ENCODE measurements at places on chromosomes 5 and 9. TPM values are rescaled to one million over a fixed set of nuclear protein-coding genes. Genes with fewer than 3 reads are reported as not detected.

GRCh38 chr9:109705515-109705914, 74.5 kb upstream of the PALM2AKAP2 start:
- DNase-seq: no peak

- DNase-seq: no peak
Measured at GRCh38 chr9:112898872-112899311, 8.2 kb upstream of the SLC46A2 start.

DNA sequence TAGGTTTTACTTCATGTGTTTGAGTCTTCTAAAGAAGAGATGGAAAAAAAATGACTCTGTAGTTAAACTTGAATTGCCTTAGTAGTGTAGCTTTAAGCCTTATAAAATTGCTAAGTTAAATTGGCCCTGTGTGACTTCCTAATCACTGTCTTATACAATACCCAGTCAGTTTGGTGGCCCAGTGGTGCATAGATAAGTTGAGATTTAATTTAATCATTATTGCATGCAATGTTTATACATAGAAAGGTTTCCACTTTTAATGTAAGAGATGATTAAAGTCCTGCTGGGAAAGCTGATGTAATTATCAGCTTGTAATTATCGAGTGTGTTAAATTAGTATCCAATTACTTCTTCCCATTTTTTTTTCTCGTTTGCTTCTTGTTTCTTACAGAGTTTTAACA, 187.1 kb downstream of the TRIO start:
- DNase-seq: no peak

DNA sequence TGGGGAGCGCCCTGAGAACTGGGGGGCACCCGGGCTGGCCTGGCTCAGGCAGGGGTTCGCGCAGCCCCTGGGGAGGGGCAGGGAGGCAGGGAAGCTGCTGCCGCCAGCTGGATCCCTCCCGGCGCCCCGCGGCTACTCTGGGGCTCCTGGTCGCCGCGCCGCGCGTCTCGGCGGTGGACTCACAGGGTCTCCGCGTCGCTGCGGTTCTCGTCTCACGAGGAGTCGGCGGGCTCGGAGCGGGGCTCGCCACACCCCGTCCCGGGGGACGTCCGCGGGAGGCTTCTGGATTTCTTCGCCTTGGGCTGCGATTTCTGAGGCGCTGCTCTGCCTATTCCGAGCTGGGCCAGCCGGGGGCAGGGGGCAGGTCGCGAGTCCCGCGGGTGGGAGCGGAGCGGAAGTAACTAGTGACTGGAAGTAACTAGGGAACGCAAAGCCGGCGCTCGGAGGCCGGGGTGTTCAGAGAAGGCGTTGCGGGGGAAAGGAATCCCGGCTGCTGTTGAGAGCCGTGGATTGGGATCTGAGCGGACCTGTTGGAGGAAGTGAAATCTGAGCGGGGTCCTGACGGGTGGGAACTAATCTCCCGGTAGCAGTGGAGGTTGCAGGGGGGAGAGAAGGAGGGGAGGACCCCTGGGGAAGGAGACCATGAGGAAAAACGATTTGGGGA, 511 bp downstream of the CYSTM1 start:
- peak; percentile 95 for DNase-seq

GRCh38 chr5:5042806-5043205, 97.3 kb upstream of the ADAMTS16 start:
- no peak for DNase-seq

GRCh38 chr9:92425474-92425873, 1.2 kb upstream of the OMD start:
- peak; percentile 90 for DNase-seq

GRCh38 chr9:37248651-37249163, 128.3 kb downstream of the ZCCHC7 start:
- DNase-seq: no peak

- DNase-seq: no peak
Measured at GRCh38 chr9:133561976-133562554, 27.6 kb downstream of the ADAMTSL2 start.

Gene SNAPC3
- polyA plus RNA-seq: 65.7 TPM

DNA sequence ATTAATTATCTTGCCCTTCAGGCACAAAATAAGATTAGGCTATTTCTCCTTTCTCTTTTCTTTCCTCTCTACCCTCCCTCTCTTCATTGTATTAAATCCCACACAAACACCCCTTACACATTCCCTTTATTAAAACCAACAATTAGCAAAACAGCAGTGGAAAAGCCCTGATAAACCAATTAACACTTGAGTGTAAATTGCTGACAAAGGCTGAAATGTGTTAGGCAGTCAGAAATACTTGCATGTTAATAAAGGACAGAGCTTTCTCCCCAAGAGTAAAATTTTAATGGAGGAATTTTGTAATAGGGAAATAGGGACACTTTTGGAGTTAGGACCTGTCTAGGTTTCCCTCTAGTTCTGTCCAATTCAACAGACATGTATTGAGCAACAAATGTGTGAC, 370.9 kb downstream of the MRPS30 start:
- no peak for DNase-seq

GRCh38 chr5:78811121-78811817, 162.7 kb upstream of the LHFPL2 start:
- DNase-seq: no peak

DNA sequence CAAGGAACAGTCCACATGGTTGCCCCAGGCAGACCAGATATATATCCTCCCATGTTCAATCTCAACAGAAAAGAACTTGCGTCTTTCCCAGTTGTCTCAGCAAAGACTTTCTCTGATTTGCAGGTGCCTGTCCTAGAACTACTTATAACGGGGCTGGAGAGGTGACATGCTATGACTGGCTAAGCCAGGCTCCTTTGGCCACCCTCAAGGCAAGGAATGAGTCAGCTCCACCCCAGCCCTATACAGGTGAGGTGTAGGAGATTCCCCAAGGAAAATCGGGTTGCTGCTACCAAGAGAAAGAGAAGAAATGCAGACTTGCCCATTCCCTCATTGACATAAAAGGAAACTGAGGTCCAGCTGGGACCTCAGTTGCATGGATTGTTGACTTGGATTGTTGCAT, 127.4 kb downstream of the GALNT10 start:
- DNase-seq: no peak

Gene RC3H2
- 39.8 TPM for polyA plus RNA-seq

DNA sequence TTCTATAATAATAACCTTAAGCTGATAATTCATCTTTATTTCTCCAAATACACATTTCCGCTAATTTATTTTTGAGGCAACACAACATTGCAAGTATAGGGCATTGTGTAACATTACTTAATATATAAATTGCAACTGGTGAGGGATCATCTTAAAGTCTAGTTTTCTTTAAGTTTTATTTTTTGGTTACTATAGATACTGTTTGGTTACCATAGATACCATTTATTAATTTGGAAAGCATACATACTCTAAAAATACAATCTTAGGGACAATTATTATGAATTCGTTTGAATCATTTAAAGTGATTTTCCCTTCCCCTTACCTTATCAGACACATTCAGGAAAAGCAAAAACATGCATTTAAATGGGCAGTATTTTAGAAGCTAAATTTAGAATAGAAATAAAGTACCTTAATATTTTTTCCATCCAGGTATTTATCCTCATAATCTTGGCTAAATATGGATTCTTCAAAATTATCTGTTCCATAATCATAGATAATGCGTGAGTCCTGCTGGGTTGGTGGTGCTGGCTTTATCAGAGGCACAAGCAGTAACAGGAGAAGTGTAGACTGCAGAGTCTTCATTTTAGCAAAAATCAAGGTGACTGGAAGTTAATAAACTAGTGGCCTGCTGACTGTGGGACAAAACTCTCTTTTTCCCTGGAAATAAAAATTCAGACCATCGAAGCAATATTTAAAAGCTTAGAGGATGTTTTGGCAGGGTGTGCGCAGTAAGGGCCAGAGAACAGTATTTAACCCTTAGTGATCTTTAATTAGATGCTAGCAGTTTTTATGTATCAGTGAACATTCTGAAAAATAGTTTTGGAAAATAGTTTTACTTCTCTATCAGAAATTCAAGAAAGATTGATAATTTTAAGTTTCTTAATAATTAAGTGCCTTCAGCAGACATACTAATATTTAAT, 1.3 kb downstream of the OGN start:
- DNase-seq: no peak

Gene PCDHB5
- polyA plus RNA-seq: 8.0 TPM

GRCh38 chr5:171152382-171152781, 156.7 kb upstream of the TLX3 start:
- no peak for DNase-seq

- no peak for DNase-seq
Measured at GRCh38 chr9:4167728-4168127, 132.1 kb downstream of the GLIS3 start.

- DNase-seq: no peak
Measured at GRCh38 chr5:73204332-73204731, 31.3 kb downstream of the TMEM174 start.

DNA sequence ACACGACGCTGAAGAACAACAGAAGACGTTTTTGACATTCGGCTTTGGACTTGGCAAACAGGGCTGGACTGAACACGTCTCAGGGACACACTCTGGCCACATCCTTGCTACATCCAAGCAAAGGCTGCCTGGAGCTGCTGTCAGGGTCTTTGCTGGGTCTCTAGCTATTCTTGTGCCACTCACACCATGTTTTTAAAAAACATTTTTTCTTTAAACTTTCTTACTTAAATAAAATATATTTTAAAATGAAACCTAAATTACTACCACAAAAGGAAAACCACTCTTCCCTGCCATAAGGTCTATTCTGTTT, 128.3 kb upstream of the PHYKPL start:
- no peak for DNase-seq

DNA sequence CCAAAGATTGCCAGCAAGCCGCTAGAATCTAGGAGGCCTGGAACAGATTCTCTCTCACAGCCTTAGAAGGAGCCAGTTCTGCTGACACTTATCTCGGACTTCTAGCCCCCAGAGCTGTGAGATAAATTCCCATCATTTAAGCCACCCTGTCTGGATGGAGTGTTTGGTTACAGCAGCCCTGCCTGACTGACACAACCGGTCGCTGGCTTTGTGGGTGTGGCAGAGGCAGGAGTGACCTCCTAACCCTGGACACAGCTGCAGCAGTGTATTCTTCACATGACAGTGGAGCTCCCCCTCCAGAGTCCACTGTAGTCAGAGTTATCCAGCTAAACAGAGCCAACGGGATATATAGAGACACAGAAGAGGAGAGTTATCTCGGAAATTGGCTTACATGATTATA, 21.2 kb upstream of the IL17B start:
- DNase-seq: no peak

Gene TMEM8B
- polyA plus RNA-seq: 25.7 TPM

Gene OTP
- polyA plus RNA-seq: not detected

GRCh38 chr5:68295772-68296171, 80.2 kb downstream of the PIK3R1 start:
- no peak for DNase-seq

DNA sequence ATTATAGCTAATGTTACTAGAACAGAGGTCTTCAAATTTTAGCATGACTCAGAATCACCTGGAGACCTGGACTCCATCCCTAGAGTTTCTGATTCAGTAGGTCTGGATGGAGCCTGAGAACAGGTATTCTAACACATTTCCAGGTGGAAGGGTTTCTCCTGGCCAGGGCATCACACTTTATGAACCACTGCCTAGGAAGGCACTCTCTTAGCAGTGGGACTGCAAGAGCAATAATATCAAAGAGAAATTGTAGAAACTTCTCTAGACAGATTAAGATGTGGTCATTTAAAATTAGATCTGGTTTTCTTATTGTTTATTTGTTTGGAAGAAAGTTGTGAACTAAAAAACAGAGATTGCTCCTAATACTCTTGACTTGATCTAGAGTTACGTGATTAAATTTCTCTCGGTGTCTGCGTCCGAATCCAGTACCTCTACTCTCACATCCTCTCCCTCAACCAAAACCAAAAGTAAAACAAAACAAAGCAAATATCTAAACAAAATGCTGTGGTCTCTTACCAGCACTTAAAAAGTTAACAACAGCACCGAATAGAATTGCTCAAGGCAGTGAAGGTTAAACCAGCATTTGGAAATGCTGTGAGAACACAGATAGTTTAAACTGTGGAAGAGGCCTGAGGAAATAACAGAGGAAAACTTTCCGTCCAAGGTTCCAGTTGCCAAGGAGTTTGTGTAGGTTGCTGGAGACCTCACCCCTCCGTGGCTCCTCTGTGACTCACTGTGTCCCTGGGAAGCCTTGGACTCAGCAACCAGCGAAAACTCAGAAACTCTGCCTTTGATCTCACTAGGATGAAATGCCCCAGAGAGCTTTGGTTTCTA, 193.4 kb downstream of the ARRDC3 start:
- no peak for DNase-seq

GRCh38 chr5:132211787-132212186, 15.9 kb downstream of the P4HA2 start:
- DNase-seq: no peak

- DNase-seq: no peak
Measured at GRCh38 chr5:27938989-27939388, 900.6 kb upstream of the CDH9 start.

Gene PRRT1B
- polyA plus RNA-seq: 9.3 TPM

- no peak for DNase-seq
Measured at GRCh38 chr5:135221187-135221473, 177.9 kb downstream of the MACROH2A1 start.

Gene MZB1
- polyA plus RNA-seq: 0.60 TPM

Gene SLC45A2
- polyA plus RNA-seq: 0.42 TPM

Gene TMC1
- 0.81 TPM for polyA plus RNA-seq

Gene ZNF483
- 3.8 TPM for polyA plus RNA-seq

DNA sequence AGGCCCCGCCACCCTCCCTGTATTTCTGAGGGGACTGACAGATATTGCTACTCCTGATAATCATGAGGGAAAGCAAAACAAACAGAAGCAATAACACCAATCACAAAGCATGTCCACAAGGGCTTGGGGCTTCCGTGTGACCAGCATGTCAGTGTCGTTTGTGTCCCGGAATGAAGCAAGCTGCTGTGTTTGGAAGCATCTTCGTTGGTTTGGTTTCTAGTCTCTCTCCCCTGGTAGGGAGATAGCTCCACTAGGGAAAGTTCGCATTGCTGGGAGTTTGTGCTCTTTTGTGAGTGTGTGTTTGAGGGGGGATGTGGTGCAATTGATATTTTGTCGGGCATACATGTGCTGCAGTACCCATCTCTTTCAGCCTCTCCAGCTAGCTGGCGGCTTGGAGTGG, 1.4 kb downstream of the GRIA1 start:
- DNase-seq: no peak

DNA sequence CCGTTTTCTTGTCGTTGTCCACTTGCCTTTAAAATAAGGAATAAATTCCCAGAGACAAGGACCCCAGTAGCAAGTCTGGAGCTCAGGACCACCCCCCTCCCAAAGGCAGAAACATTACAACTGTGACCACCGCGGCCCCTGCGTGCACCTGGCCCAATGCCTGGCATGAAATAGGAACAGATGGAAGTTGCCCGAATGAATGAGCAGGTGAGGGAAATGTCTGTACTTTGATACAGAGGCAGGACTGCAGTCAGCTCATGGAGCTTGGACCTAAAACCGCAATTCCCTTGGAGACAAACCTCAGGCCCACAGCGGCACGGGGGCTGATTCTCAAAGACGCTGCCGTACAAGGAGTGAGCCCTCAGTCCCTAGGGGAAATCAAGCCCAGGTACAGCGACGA, 55.3 kb upstream of the SARDH start:
- no peak for DNase-seq

DNA sequence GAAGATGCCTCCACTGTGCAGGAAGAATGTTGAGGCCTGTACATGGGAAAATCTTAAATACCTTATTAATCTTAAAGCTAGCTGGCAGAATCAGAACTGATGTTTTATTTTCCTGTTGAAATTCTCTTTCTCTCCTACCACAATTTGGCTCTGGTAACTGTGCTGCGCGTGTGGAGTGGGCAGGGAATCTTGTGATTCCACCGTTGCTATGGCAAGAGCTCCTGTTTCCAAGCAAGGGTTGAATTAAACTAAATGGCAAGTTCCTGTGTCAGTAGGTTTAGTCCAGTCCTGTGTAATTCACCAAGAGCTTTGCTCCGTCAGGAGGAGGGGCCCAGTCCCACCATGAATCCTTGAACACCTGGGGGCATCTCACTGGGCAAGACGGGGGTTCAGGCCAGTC, 36.4 kb downstream of the NXNL2 start:
- no peak for DNase-seq

Gene LCN2
- polyA plus RNA-seq: 1.8 TPM
